T-cell (primary cell): ENCODE measurements at places on chromosomes 2 and 18.

GRCh38 chr2:32832821-32833220 lies 113.9 kb upstream of the LTBP1 start:
- DNase-seq = no peak

- DNase-seq = no peak
Measured at GRCh38 chr18:25533218-25533617, 181.3 kb upstream of the ZNF521 start.

DNA sequence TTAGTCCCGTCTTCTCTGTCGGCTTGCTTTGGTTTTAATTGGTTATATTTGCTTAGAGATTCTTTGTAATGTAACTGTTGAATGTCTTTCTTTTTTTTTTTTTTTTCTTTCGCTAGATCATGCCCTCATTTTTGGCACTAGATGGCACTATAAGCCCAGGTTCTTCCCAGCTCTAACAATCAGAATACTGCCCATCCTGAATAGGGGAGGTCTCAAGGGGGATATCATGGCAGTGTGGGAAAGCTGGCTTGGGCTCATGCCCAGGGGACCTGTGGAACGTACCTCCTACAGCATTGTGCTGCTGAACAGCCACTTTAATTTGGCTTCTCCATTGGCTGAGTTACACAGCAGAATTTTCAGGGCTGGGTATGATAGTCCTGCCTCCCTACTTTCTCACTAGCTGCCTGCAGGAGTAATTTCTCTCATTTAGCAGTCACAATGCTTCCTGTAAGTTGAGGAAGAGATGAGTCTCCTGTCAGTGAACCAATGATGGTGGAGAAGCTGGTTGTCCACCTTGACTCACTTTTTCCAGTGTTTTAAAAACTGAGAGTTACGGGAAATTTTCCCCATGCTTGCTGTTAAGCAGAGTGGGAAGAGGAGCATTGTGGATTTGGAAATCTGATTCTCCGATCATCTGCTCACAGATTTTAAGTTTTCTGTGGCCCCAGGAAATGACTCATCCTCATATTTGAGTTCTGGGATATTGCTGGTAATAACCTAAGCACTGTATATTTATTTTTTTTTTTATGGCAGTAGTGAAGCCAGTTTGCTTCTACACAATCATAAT lies 47.2 kb downstream of the RAD51AP2 start:
- no peak for DNase-seq

- no peak for DNase-seq
Measured at GRCh38 chr2:223054193-223054781, 2.3 kb downstream of the KCNE4 start.

GRCh38 chr2:130154773-130155765 lies 10.2 kb upstream of the CCDC74B start:
- no peak for DNase-seq

DNA sequence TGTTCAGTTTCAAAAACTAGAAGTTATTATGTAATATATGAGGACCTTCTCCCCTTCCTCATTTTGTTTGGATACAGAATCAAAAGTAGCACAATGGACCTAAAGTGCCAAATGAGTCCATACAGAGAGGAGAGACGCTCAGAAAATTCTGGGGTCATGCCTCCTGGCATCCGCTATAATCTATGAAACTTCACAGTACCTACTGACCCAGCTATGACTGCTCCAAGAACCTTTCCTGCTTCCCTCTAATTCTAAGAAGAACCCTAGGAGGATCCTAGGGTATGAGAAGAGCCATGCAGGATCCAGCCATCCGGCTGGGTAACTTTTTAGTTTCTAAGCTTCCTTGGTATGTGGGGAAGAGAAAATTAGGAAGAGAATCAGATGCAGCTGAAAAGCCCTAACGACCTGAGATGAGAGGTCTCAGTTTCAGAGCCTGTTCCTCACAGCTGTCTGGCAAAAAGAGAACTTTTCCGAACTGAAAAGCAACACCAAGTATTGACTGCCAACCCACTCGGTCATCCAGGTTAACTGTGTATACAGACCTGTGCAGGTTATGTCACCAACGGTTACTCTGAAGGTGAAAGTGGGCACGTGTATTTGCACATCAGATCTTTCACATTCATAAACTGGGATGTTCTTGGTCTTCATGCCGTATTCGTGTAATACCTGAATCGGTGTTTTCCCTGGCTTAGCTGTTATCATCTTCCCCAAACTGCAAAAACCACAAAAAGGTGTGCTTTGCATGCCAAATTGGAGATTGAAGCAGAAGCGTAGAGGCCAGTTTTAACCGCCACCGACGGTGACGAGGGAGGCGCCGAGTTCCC lies 1.1 kb downstream of the PRKRA start:
- no peak for DNase-seq

- DNase-seq = peak; percentile 67
Measured at GRCh38 chr2:178450524-178450773, 526 bp downstream of the PRKRA start.

GRCh38 chr2:148338541-148338940 lies 306.0 kb upstream of the EPC2 start:
- DNase-seq = no peak

- no peak for DNase-seq
Measured at GRCh38 chr2:238689871-238690389, 158.0 kb upstream of the TWIST2 start.

DNA sequence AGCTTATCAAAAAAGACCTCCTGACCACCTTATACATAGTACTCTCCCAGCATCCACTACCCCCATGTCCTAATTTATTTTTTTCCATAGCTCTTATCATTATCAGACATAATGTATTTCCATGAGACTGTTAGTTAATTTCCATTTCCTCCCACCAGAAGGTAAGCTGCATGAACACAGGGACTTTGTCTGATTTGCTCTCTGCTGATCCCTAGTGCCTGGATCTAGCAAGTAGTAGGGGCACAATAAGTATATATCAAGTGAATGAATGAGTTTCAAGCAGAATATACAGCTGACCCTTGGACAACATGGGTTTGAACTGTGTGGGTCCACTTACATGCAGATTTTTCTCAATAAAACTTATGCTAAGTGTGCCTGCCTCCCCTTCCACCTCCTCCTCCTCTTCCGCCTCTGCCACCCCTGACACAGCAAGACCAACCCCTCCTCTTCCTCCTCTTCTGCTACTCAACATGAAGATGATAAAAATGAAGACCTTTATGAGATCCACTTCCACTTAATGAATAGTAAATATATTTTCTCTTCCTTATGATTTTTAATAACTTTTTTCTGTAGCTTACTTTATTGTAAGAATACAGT lies 53.8 kb downstream of the CTAGE1 start:
- no peak for DNase-seq

GRCh38 chr18:13159579-13159978 lies 59.0 kb upstream of the LDLRAD4 start:
- no peak for DNase-seq

DNA sequence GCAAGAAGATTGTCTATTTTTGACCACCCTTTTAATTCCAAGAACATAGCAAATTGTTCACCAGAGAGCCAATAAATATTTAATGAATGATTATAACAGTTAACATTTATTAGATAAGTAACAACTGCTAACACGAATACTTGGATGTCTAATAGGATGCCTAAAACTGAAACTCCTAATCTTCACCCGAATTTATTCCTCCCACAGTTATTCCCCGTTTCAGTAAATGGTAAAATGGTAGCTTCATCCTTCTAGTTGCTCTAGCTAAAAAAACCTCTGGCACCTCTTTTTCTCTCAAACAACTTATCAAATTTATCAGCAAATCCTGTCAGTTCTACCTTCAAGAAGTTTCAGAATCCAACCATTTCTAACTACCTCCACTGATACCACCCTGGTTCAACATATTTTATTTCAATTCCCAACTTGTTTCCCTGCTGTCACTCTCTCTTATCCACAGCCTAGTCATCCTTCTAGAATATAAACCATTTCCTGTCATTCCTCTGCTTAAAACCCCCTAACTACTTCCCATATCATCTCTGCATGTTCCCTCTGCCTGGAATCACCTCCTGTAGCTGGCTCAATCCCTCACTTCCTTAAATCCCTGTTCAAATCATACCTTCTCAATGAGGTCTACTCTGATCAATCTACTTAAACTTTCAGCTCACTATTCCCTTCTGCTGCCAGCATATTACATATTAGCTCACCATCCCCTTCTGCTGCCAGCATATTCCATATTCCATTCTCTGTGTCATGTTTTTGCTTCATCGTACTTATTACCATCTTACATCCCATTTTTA lies 93.8 kb downstream of the ROCK2 start:
- no peak for DNase-seq

GRCh38 chr2:141929331-141930252 lies 201.2 kb downstream of the LRP1B start:
- DNase-seq = no peak

DNA sequence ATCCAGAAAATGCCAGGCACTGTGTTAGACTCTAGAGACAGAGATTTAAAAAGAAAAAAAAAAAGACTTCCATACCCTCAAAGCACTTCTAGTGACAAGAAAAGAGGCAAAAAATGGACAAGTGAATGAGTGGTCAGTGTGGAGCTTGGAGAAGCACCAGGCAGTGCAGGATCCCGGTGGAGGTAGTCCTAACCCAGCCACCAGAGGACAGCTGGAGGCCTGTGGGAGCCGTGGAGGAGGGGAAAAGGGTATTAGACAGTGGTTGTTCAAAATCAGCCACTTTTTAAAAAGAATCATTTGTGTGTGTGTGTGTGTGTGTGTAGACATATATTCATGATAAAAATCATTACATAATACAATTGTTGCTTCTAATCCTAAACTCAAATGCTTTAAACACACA lies 32.8 kb upstream of the EPAS1 start:
- no peak for DNase-seq

GRCh38 chr2:231780123-231780908 lies 766 bp downstream of the PDE6D start:
- no peak for DNase-seq

GRCh38 chr2:37625796-37626571 lies 45.5 kb downstream of the CDC42EP3 start:
- DNase-seq = peak; percentile 66

DNA sequence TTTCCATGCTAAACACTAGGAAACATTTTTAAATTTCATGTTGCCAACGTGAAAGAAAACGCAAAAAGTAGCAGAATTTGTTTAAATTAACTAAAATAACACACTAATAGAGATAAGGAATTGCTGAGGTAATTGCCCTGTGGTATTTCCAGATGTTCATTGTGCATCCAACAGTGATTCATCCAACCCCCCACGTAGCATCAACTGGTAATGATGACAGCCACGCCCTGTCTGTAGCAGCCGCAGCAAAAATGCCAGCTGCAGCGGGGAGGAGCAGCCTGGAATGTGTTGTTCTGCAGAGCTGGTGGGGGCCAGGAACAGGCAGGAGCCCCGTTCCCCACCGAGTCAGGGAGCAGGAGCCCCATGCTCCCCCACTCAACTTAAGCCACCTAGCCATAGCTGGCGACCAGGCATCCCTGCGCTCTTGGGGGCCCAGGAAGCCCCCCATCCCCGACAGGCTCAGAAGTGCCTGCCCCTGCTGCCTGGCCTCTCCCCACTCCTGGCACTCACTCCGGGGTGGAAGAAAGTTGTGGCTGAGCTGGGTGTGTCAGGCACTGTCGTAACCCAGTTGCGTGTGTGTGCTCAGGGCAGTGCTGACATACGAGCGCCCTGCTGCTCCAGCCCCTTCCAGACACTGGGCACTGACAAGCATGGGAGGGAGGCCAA lies 695.1 kb upstream of the ACVR2A start:
- no peak for DNase-seq

DNA sequence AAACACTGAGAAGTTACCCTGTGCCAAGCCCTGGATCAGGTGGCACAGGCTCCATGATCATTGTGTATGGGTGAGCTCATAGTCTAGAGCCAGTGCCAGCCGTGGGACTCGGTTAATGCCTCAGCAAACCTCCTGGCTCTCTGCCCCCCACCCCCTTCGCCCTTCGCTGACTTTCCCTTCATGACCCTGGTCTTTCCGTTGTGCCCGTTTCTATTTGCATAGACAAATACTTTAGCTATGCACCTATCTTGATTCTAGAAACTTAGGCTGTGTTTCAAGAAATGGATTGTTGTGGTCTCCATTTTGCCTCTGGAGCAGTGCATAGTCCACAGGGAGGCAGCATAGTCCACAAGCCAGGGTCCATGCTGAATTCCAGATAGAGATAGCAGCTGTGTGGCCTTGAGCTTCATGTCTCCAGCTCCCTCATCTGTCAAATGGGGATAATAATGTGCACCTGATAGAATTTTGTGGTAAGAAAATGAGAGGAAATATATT lies 44.8 kb upstream of the KDM3A start:
- DNase-seq = no peak

GRCh38 chr2:213148572-213149261 lies 2.7 kb downstream of the IKZF2 start:
- no peak for DNase-seq

DNA sequence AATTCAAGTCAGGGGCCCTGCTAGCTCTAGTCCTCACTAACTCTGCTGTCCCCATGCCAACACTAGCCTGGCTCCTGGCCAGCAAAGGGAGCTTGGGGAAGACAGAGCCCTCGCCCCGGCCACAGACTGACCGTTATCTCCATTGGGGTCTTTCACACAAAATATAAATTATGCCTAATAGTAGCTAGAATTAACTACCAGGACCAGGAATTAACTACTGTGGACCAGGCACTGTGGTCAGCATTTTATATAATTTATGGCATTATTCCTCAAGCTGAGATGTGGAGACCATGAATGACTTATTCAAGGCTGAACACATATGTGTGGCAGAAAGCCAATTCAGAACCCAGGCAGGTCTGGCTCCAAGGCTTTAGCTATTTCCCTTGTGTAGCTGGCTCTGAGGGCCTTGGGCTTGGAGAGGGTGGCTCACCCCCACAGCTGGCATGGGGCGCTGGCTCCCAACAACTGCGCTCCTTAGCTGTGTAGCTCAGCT lies 49.2 kb downstream of the CELF4 start:
- DNase-seq = no peak

DNA sequence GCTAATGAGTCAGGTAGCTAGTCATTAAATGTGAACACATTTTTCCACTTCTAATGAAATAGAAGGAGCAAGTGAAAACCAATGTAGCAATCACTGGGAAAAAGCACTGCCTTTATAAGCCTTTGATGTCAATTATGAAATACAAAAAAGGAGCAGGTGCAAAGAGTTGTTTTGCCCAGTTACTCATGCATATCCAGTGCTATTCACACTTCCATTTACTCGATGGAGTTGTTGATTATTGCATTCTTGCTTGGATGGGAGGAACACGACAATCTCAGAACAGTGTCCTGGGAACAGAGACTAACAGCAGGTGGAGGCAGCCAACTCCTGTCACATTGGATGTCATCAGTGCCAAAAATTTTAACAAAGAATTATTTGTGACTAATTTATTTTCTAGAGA lies 372.5 kb downstream of the CBLN2 start:
- no peak for DNase-seq

DNA sequence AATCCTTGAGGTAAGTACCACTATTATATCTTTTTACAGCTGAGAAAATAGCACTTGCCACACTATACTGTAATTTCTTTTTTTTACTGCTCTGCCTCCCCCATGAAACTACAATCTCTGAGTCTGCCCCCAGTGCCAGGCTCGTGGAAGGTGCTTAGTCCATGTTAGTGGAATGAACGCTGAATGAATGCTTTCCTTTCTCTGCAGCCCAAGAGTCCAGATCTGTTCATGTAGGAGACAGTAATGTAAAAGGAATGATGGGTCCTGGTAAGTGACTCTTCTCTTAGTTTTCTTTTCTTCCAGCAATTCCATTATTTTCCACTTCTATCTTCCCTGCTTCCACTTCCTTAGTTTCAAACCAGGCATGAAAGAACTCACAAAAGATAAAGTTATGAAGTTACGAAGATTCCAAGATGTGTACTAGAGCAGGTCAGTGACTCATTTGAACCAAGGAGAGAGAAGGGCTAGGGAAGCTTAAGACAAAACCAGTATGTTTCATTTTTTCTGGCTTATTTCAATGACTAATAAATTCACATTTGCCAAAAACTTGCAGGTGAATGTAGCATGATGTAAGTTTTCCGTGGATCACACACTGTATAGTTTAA lies 46.0 kb downstream of the ARHGEF33 start:
- DNase-seq = no peak

GRCh38 chr18:60875957-60876507 lies 457.2 kb upstream of the CDH20 start:
- no peak for DNase-seq
